Mesenchymal stem cell (in vitro differentiated cells and primary cell): ENCODE measurements at places on chromosomes 4 and X.

DNA sequence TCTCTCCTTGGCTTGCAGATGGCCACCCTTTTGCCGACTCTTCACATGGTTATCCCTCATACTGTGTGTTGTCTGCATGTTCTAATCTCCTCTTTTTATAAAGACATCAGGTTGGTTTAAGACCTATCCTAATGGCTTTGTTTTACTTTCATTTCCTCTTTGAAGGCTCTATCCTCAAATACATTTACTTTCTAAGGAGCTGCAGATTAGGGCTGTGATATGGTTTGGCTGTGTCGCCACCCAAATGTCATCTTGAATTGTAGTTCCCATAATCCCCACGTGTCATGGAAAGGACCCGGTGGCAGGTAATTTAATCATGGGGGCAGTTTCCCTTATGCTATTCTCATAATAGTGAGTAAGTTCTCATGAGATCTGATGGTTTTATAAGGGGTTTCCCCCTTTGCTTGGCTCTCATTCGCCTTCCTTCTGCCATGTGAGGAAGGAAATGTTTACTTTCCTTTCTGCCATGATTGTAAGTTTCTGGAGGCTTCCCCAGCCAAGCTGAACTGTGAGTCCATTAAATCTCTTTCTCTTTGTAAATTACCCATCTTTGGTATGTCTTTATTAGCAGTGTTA, 204.5 kb downstream of the RELL1 start:
- no peak for DNase-seq

DNA sequence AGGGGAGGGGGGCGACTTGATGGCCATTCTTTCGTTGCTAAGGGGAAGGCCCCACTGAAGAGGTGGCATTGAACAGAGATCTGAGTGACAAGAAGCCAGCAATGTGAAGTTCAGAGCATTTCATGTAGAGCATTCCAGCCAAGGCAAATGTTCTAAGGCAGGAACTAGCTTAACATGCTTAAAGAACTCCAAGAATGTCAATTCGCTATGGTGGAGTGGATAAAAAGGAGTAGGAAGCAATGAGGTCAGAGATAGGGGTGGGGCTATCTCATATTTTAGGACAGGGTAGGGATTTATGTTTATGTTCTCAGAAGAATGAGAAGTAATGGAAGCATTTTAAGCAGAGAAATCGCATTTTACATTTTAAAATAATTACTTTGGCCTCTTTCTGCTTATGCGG, 130.9 kb downstream of the TTC29 start:
- DNase-seq: no peak

GRCh38 chr4:79325864-79326328, at the start of gene NAA11:
NAA11 (minus strand) TSS chr4:79326061; CDS start chr4:79325877, 184 bp downstream.
- DNase-seq: no peak

DNA sequence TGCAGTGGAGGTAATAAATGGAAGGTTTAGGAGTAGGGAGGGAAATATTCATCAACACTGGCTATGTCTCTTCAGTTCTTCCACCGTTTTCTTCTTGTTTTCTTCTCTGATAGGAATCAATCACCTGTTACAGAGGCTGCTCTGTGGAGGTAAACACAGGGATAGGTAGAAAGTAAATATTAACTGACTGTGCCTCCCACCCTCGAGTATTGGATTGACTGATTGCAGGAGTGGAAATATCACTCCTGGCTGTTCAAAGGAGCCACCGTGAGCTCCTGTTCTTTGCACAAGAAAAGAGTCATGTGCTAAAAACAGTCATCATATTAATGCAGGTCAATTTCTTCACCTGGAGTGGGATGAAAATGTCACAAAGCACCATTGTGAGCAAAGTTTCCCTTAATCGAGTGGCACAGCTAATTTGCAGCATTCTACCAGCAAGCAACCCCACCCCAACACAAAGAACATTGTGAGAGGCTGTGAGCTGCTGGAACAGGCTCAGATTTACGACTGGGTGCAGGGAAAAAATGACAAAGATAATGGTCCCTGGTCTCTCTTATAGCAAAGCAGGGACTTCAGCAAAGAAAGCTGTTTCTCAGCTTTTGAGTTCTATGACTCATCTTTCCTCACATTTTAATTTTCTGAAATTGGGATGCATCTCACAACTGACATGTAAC, 113.7 kb upstream of the TSPAN5 start:
- no peak for DNase-seq

- DNase-seq: no peak
Observed at GRCh38 chr4:36944232-36944631, 300.3 kb upstream of the NWD2 start.

DNA sequence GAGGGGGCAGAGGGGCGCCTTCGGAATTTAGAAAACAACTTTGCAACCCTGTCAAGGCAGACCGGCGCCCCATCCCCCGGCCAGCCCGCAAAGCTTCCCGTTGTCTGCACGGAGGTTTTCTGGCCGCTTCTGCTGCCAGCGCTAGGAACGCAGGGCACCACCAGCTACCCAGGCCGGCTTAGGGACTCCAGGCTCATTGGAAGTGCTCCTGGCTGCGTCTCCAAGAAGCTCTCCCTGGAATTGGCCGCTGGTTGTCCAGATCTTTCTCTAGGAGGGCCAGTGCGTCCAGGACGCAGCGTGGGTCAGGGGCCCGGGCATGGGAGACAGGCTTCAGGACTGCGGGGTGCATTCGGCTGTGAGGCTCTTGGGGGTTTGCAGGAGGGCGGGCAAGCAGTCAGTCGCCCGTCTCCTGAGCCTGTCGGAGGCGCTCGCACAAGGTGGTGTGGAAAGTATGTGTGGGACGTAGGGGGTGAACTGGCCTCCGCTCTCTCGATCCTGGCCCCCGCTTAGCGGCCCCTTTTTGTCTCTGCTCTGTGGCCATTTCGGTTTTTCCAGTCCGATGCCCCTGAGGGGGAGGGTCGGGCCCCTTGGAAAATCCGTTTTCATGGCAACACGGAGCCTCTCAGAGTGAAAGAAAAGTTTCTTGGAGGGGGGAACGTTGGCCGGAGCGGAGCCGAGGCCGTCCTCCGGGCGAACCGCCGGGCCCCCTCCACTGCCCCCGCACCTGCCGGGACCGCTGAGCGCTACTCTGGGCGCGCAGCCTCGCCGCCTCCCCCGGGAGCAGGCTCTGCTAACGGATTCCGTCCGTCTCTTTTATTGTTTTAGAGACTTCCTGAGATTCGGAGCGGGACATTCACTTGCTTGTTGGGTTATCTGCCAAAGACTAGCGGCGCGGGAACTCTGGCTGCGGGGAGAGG, 810 bp upstream of the SOX3 start:
- no peak for DNase-seq

GRCh38 chr4:17206829-17207801, 304.8 kb downstream of the QDPR start:
- DNase-seq: no peak

- DNase-seq: no peak
Observed at GRCh38 chr4:21083413-21083812, 383.2 kb downstream of the PACRGL start.

DNA sequence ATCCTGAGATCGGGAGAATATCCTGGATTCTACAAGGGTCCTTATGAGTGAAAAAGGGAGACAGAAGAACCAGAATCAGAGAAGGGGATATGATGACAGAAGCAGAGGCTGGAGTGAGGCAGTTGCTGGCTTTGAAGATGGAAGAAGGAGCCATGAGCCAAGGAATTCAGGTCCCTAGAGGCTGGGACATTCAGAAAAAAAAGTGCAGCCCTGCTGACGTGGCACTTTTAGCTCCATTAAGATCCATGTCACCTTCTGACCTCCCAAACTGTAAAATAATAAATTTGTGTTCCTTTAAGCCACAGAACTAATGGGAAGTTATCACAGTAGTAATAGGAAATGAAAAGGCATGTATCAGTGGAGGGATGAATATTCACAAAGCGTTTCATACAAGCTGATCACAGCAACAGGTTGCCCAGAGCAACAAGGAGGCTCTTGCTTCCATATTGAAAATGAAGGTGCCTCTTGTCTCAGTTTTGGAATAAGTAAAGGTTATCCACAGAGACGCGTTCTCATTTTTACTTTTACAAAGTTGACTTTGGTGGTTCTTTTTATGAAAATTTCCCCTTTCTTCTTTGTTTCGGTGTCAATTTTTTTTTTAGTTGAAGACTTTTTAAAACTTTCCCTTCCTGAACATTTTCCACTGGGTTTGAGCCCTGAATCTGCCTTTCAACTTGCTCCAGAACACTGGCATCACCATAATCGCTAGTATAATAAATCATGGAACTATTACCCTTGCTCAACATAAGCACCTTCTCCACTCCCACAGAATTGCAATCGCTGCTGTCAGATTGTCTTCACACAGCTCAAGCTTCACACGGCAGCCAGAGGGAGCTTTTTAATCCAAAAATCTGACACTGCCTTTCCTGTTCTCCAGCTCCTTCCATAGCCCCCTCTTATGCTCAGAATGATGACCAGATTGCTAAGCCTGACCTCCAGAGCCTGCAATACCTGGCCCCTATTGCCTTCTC, 127.6 kb upstream of the RBPJ start:
- DNase-seq: no peak

DNA sequence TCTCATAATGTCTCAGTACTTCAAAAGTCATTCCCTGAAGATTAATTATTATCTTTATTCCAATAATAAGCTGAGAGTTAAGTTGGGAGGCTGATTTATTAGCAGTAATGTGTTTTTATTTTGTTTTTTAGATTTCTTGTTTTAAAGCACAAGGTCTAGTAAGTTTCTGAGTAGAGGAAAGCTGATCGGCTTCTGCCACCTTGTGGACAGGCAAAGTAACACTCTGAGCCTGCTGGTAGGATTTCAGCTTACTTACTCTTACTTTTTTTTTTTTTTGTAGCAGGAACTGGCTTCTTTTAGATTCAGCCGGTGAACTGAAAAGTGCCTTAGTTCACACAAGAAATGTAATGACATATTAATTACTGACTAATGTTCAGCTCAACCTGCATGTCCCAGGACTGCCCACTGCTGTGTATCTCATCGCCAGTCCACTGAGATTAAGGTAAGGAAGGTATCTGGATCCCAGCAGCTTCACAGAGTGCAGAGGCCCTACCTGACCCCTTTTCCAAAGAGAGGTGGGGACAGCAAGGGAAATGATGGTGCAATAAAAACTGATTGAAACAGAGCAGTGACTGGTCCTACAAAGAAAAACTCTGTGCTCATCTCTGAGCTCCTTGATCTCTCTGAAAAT, 126.5 kb downstream of the ADGRA3 start:
- DNase-seq: peak; percentile 80

GRCh38 chr4:73892966-73893365, 23.8 kb downstream of the CXCL1 start:
- DNase-seq: no peak

GRCh38 chr4:48195374-48195773, 61.3 kb upstream of the TXK start:
- peak; percentile 76 for DNase-seq

GRCh38 chrX:85017721-85018120, 14.0 kb downstream of the APOOL start:
- peak; percentile 6 for DNase-seq

DNA sequence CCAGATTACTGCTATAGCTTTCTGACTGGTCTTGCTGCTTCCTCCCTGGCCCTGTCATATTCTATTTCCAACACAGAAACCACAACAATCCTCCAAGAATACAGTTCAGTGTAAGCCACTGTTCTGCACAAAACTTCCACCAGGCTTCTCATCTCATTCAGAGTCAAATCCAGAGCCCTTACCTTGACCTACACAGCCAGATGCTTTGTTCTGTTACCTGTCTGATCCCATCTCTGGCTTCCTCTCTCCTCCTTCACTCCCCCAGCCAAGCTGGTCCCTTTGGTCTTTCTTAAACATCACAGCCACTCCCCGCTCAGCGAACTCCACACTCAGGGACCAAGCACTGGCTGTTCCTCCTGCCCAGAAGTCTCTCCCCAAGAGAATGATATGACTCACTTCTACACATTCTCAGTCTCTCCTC, 84.8 kb upstream of the BMP2K start:
- no peak for DNase-seq

GRCh38 chrX:43949669-43950068, 23.5 kb downstream of the NDP start:
- no peak for DNase-seq

DNA sequence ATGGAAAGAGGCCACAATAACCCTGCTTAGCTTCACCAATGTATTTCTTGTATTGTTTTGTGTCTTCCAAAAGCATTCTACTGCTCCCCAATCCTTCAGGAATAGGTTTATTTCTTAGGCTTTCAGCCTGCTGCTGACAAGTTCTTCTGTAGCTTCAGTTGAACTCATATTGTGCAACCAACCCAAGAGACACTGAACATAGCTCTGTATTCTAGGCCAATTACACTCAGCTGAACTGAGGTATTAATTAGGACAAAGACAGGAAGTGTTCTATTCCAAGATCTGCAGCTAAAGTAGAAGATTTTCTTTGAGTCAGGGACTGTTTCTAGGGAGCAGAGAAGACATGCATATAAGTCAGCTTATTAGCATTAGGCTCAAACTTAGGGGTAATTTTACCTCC, 151.8 kb downstream of the LHFPL1 start:
- peak; percentile 1 for DNase-seq

DNA sequence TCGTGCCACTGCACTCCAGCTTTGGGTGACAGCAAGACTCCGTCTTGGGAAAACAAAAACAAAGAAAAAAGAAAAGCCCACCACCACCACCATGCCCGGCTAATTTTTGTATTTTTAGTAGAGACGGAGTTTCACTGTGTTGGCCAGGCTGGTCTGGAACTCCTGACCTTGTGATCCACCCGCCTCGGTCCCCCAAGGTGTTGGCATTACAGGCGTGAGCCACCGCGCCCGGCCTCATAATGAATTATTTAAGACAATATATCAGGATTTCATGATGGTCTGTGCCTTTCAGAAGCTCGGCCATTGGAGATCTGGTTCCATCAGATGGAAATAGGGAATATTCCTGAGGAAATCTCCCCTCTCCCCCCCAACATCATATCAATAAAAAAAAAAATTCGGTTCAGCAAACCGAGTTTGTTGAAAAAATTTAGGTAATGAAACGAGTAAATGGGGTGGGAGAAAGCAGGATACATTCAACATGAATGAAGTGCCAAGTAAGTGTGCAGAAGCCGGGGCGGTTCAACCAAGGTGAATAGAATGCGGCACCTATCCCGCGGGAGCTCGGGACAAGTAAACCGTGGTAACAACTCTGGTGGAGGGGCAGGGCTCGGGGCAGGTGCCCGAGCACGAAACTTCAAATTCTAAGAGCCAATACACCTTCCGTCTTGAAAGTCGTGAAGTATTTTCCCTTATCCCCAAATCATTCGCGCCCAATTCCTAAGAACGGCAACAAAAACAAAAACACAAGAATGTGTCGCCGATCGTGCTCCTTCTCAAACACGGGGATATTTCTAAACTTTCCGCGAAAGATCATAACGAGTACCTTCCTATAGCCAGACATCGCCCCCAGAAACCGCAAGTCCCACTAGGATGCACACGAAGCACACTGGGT, 773 bp upstream of the TXLNG start:
- no peak for DNase-seq

GRCh38 chr4:114890773-114891172, 222.6 kb downstream of the NDST4 start:
- peak; percentile 3 for DNase-seq

DNA sequence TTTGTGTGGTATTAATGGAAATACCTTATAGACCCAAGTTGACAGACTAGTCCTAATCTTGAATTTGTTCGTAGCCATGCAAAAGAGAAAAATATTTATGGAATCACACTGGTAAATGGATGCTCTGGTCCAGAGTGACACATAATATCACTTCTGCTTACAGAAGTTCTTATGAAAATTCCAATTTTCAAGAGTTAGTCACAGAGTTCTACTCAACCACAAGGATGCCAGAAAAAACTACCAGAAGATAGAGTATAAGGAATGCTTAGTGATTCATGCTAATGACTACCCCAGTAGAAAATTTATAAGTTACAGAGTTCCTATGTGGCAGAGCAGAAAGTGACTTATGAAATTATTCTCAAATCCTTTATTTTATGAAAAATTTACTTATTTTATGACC, 1384.8 kb downstream of the FAM133A start:
- DNase-seq: peak; percentile 65

GRCh38 chr4:6873291-6873690, 36.3 kb upstream of the TBC1D14 start:
- DNase-seq: peak; percentile 28
